ENCODE measurements at places on chromosomes 11 and 22. TPM values are rescaled to one million over a fixed set of nuclear protein-coding genes. Genes with fewer than 3 reads are reported as not detected.

LDHAL6A gene
- 0.56 TPM for polyA plus RNA-seq

YPEL1 gene
- polyA plus RNA-seq: 17.3 TPM

ATXN10 gene
- polyA plus RNA-seq: 234 TPM

OR51B4 gene
- 0.35 TPM for polyA plus RNA-seq

MS4A6A gene
- polyA plus RNA-seq: 27.6 TPM

SLC35E4 gene
- 3.0 TPM for polyA plus RNA-seq

HTR3B gene
- 0.10 TPM for polyA plus RNA-seq

GRCh38 chr11:2314136-2314524 lies 12.3 kb downstream of the TSPAN32 start:
- no peak for DNase-seq

- DNase-seq: no peak
Observed at GRCh38 chr11:132674151-132674550, 858.1 kb downstream of the OPCML start.

DNA sequence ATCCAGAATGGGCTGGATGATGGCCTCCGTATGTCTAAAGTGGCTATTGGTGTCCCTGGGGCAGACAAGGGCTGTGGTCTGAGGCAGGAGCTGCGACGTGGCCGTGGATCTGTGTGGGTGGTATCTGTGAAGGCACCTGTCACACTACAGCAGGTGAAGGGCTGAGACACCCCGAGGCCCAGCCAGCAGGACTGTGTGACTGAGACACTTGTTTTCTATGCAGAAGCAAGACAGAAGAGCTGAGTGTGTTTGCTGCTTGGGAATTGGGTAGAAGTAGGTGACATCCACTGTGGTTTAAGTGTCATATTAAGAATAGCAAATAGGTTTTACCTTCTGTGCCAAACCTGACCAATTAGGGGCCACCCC lies 35.0 kb downstream of the AMPD3 start:
- no peak for DNase-seq

- DNase-seq: no peak
Observed at GRCh38 chr22:45540122-45540521, 37.4 kb downstream of the FBLN1 start.

GRCh38 chr11:120332822-120333716 lies 3.1 kb upstream of the ARHGEF12 start:
- DNase-seq: no peak

DNA sequence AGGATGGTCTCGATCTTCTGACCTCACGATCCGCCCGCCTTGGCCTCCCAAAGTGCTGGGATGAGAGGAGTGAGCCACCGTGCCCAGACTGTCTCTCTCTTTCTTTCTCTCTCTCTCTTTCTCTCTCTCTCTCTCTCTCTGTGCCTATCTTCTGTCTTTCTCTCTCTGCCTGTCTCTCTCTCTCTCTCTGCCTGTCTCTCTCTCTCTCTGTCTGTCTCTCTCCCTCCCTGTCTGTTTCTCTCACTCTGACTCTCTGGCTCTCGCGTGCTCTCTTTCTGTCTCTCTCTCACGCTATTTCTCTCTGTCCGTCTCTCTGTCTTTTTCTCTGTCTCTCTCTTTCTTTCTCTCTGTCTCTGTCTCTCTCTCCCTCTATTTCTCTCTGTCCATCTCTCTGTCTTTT lies 3911.2 kb upstream of the OR11H1 start:
- no peak for DNase-seq

- no peak for DNase-seq
Observed at GRCh38 chr22:44459041-44459440, 39.0 kb downstream of the RTL6 start.

DNA sequence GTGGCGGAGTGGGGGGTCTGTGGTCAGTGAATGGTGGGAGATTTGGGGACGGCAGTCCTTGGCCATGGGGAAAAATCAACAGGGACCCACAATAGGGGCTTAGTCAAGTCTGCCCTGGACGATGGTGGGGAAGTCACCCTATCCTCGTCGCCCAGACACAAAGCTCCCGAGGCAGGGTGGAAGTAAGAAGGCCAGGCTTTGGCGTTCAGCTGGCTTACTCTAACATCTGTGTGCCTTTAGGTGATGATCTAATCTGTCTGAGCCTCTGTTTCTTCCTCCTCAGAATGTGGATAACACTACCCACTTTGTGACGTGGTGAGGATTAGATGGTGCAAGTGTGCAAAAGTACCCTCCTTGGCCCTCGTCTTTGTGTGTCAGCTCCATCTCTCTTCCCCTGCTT lies 192.2 kb downstream of the ST3GAL4 start:
- no peak for DNase-seq

- no peak for DNase-seq
Observed at GRCh38 chr11:73493956-73494598, 103.8 kb downstream of the FAM168A start.

DNA sequence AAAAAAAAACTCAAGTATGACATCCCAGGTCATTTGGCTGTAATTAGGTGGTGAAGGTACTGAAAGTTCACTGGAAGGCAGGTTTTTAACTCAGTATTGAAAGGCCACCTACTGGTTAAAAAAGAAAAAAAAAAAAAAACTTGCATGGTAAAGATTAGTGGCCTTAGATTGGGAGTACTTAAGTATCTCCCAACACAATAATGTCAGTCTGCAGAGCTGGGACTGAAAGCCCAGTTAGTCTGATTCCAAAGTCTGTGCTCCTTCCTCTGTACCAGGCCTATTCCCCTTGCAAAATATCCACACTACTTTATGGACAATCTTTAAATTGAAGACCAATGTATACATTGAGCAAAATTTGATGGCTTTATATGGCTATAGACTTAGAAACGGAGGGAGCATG lies 85.5 kb downstream of the NOX4 start:
- no peak for DNase-seq

- DNase-seq: no peak
Observed at GRCh38 chr11:113184498-113184897, 129.9 kb upstream of the TTC12 start.

GRCh38 chr11:44372989-44373388 lies 63.0 kb upstream of the ALX4 start:
- no peak for DNase-seq

All from left lung (tissue), 14 donors.